ENCODE measurements at places on chromosomes 5 and 9. TPM values are rescaled to one million over a fixed set of nuclear protein-coding genes. Genes with fewer than 3 reads are reported as not detected.

Gene SCGB3A2
- total RNA-seq = not detected

Gene GMCL2
- total RNA-seq = not detected

DNA sequence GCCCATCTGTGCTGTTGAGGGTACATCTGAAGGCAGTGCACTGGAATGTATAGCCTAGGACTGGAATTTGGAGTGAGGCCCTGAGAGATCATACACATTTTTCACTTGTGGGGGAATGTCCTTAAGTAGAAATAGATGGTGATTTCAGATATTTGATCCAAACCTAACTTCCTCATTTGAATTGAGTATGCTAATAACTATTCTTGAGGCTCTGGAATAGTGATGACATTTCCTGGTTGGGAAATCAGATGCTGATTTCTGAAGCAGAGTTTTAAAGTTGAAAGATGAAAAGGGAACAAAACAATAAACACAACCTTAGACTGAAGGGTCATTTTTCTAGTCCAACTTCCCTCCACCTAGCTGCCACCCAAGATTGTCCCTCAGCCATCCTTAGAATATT, 163.0 kb upstream of the CCDC152 start:
- DNase-seq = no peak

- DNase-seq = no peak
Observed at GRCh38 chr5:1948663-1949191, 66.0 kb upstream of the IRX4 start.

Gene FAM221B
- total RNA-seq = not detected

DNA sequence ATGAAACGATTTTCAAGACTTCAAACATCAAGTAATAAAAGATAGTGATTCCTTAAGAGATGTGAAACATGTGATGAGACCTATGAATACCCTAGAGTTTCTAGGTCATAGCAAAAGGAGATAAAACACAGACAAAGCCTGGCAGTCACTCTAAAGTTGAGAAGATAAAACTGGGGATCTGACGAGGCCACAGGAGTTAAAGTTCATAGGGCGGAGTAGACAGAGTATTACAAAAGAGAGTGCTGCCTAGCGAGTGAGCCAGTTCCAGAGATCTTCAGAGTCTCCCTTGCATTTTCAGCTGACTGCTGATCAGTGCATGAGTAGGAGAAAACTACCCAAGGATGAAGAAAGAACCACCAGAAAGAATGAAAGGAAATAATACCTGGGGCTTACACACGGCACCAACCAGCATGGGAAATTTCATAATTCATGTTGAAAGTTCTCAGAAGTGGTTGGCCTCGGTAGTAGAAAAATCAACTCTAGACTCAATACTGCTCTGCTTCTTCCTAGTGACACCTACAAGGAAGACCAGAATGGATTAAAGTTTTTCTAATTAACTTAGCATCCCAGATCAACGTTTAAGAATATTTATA, 30.4 kb downstream of the FBXO4 start:
- no peak for DNase-seq

DNA sequence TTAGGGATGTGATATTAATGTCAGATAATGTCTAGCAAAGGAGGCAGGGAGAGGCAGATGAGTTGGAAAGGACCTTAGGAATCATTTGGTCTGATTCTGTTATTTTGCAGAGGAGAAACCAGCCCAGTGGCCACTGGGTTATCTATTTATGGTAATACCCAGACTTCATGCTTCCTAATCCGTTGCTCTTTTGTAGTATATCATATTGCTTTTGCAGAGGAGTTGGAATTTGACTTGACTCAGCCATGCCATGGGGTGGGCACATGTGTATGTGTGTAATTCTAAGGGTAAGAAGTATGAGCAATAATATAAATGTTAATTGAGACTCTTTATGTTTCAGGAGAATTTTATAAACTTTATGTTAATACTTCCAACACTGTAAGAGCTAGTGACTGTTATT, 7.3 kb downstream of the GPR21 start:
- DNase-seq = no peak

- no peak for DNase-seq
Observed at GRCh38 chr5:102941111-102941510, 178.8 kb downstream of the GIN1 start.

Gene PCDHA1
- not detected for total RNA-seq

Gene IFNA2
- not detected for total RNA-seq

DNA sequence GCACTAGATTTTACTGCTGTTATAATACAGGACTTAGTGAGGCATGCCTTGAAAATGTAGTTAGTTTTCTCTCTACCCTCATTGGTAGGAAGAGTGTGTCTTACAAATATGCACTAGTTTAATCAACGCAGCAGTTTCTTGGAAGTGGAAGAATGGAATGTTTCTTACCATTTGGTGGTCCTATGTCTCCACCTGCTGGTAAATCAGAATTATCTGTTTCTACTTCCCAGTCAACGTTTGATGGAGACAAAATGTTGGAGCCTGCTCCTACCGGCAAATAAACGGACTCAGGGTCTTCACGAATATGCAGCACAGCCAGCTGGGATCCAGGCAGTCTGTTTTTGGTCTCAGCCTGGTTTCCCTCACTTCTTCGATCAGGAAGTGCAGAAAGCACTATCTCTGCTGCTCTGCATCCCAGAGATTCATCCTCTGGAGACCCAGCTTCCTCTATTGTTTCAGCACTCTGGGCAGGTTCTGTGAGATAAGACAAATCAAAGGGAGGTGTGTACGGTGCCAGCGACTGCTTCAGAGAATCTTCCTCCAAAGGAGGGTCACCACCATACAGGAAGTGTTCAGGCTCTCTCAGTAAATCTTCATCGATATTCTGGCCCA, 59.5 kb upstream of the PCA3 start:
- DNase-seq = no peak

Gene TMC1
- total RNA-seq = not detected

Gene C9orf50
- total RNA-seq = not detected

DNA sequence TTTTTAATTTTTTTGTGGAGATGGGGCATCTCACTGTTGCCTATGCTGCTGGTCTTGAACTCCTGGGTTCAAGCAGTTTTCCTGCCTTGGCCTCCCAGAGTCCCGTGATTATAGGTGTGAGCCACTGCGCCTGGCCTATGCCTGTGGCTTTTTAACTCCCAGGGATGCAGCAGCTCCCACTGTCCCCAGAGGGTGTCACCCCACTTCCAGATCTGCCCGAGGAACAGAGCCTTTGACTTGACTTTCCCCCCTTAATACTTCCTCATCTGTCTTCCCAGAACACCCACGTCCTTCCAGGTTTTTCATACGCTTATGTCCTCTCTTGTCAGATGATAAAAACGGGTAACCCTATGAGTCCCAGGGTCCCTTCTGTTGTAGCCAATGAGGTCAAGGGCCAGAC, 7.6 kb upstream of the PRRC2B start:
- DNase-seq = no peak

Gene OR2V2
- not detected for total RNA-seq

- DNase-seq = no peak
Observed at GRCh38 chr5:179254638-179255271, 90.5 kb downstream of the ADAMTS2 start.

DNA sequence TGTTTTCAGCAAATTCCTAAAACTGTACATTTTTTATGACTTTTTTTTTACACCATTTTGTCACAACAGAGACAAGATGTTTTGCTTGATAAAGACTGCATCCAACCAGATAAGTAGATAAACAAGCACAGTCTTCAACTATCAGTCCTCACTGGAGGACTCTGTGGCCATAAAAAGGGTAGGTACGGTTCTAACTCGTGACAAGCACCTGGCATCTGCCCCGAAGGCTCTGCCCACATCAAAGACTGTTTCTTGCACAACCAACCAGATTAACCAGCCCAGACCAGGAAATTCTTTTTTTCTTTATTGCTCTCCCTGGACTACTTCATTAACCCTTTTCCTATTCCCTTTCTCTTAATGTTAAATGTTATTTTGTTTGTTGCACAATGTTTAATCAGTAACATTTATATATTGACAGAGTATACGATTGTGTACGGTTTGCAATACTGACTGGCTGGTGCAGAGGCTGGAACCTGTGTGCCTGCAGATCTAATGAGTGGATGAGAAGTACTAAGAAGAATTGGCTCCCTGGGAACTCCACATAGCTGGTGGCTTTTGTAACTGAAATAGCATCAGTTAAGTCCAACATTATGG, 74.1 kb downstream of the SERINC5 start:
- DNase-seq = no peak

DNA sequence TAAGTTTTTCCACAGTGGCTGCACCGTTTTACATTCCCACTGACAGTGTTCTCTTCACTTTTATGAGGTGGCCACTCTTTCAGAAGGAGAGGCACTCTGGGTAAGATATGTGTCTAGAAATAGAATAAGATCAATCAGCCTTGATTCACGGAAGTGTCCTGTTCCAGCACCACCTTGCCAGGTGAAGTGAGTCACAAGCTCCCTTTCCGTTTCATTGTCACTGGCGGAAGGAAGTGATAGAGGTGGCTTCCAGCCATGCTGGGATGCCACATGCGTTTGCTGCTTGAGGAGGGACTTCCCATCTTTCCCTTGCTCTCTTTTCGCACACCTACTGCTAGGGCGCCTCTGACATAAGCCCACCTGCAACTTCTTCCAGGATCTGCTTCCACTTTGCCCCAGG, 217.1 kb downstream of the PIK3R1 start:
- no peak for DNase-seq

DNA sequence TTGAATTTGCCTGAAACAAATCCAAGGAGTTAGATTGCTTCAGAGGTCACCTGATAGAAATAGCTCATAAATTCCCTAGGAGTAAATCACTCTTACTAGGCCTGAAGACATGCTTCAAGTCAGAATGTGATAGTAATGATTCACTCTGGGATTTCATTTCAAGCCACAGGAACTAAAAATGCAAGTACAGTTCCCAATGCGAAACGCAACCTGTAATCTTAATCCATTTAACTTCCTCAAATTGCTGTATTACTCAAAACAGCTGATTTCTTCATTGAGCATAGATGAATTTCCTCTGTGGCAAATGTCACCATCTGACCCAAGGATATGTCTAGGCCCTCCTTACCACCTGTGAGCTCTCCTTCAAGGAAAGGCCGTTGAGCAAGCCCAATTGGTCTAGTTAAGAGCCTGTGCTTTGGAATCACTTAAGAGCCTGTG, 32.1 kb upstream of the IL6ST start:
- no peak for DNase-seq

Gene SRD5A1
- 8.5 TPM for total RNA-seq

DNA sequence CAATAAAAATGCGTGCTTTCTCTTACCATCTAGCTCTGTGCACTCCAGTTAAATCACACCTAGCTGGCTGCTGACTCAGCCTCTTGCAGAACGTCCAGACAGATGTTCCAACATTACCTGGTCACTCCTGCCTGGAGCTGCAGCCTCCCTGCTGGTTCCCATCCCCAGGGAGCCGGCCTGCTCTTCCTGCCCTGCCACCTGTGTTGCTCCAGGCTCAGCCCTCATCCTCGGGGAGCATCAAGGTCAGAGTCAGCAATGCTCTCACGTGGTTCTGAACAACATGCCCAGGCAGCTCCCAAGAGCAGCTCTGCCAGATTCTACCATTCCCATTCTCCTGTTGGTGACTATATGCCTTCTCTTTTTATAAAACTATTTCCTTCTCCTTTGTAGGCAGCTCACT, 81.3 kb downstream of the GADD45G start:
- no peak for DNase-seq

Gene F2R
- total RNA-seq = 240 TPM

Gene SH2D3C
- total RNA-seq = 13.1 TPM

DNA sequence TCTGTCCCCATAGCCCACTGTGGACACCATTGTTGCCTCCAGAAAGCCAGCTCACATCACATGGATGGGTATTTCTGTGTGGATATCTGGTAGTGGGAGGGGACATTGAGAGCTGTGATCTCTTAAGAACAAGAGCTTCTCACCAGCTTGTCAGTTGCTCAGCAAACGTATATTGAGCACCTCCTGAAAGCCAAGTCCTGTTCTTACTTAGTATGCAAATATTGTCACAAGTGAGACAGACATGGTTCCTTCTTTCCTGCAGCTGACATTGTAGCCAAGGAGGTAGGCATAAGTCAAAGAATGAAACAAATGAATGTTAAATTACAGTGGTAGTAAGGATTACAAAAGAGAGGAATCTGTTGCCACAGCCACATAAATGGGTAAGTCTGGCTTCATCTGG, 3.8 kb downstream of the TCOF1 start:
- no peak for DNase-seq

Gene SPINK1
- not detected for total RNA-seq

DNA sequence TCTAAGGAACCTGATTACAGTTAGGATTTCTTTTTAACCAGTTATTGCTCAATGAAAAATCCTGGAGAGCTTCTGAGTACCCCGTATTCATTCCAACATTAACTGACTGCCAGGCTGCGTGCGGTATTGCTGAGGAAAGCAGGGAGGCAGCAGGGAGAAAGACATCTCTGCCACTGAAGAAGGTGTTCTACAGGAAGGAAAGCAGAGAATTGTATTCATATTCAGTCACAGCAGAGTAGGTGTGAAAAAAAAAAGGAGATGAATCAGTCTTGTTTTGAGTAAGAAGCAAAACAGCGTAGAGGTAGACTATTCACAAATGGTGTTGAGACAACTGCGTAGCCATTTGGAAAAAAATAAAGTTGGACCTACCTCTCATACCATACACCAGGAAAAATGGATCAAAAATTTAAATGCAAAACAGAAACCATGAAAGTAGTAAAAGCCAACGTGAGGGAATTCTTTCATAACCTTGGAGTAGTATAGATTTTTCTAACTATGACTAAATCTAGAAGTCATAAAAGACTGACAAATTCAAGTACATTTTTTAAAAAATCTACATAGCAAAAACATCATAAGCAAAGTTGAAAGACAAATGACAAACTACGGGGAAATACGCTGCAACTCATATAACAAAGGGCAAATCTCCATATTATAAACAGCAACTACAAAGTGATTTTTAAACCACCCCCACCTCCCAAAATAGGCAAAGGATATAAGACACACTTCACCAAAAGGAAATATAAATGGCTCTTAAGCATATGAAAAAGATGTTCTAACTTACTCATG, 9.9 kb upstream of the NR4A3 start:
- no peak for DNase-seq

DNA sequence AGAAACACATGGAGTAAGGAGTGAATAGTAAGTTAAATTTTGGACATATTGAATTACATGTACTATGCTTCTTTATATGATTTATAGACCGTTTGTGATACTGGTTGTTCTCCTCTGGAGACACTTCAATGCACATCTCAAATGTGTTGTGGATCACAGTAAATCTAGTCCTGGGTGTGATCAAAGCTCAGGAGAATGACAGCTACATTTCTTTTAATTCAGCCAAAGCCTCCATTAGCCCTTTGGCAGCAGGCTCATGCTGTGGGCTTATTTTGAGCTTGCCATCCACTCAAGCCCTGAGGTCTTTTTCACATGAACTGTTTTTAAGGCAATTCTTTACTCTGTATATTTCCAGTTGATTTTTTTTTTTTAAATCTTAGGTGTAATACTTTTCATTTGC, 34.6 kb upstream of the ACTBL2 start:
- DNase-seq = no peak
